ENCODE measurements at places on chromosomes 5 and 9. TPM values are rescaled to one million over a fixed set of nuclear protein-coding genes. Genes with fewer than 3 reads are reported as not detected.

GRCh38 chr9:37105234-37105633, 15.1 kb upstream of the ZCCHC7 start:
- no peaks in the 10 kb centered on the region for H3K36me3 ChIP-seq
- no peak for DNase-seq
- H3K4me3 ChIP-seq = no peak overlapping the region

- no peaks in the 10 kb centered on the region for H3K27me3 ChIP-seq
- no peaks in the 10 kb centered on the region for H3K36me3 ChIP-seq
- H3K27ac ChIP-seq = no peak overlapping the region
- no peak for DNase-seq
These were observed 1236.6 kb downstream of the MAT2B start for GRCh38 chr5:164742025-164742424.

GRCh38 chr5:52708463-52708862, 79.3 kb upstream of the ITGA1 start:
- no peaks in the 10 kb centered on the region for H3K4me1 ChIP-seq
- H3K4me3 ChIP-seq = no peak overlapping the region
- no peaks in the 10 kb centered on the region for H3K36me3 ChIP-seq
- no peaks in the 10 kb centered on the region for H3K27me3 ChIP-seq
- no peak overlapping the region for H3K27ac ChIP-seq

C9 gene
- total RNA-seq = not detected

- H3K27me3 ChIP-seq = no peaks in the 10 kb centered on the region
- DNase-seq = no peak
- no peak overlapping the region for H3K27ac ChIP-seq
- no peak overlapping the region for H3K4me3 ChIP-seq
- H3K36me3 ChIP-seq = no peaks in the 10 kb centered on the region
These were observed 219.7 kb upstream of the TUT7 start for GRCh38 chr9:86573886-86574285.

DNA sequence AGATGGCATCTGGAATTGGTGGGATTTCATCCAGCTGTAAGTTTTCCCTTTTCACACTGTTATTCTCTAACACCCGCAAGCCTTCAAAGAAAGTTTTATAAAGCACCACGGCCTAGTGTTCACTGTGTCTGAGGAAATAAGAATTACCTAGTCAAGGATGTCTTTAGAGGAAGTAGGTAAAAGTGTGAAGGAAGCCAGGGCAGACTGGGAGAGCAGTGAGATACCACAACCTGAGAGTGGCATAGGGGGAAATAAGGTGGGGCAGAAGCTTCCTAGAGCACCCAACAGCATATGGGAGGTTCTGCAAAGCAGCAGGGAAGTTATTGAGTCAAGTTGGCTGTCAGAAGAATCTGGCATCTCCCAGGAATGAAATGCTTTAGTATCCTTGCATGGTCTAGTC, 241.2 kb downstream of the CETN3 start:
- H3K27ac ChIP-seq = no peak overlapping the region
- peaks cover 16% of the 10 kb centered on the region for H3K4me1 ChIP-seq
- no peaks in the 10 kb centered on the region for H3K36me3 ChIP-seq
- H3K4me3 ChIP-seq = no peak overlapping the region
- no peak for DNase-seq

GFPT2 gene
- total RNA-seq = 5.9 TPM

FBXL7 gene
- total RNA-seq = 6.7 TPM

- H3K4me3 ChIP-seq = no peak overlapping the region
- H3K36me3 ChIP-seq = no peaks in the 10 kb centered on the region
- no peaks in the 10 kb centered on the region for H3K27me3 ChIP-seq
- DNase-seq = no peak
These were observed 106.5 kb downstream of the FANCC start for GRCh38 chr9:95211028-95211427.

All from transverse colon (tissue), 4 donors.